Pulmonary artery endothelial cell (primary cell): ENCODE measurements at places on chromosomes 3 and 15.

GRCh38 chr3:129429602-129430001, 1.2 kb upstream of the EFCAB12 start:
- no peak for DNase-seq

GRCh38 chr3:195184716-195185421, 86.1 kb downstream of the XXYLT1 start:
- no peak for DNase-seq

GRCh38 chr15:80888846-80889245, 100.8 kb downstream of the MESD start:
- DNase-seq = no peak

GRCh38 chr3:84820126-84820525, 138.7 kb upstream of the CADM2 start:
- DNase-seq = no peak

DNA sequence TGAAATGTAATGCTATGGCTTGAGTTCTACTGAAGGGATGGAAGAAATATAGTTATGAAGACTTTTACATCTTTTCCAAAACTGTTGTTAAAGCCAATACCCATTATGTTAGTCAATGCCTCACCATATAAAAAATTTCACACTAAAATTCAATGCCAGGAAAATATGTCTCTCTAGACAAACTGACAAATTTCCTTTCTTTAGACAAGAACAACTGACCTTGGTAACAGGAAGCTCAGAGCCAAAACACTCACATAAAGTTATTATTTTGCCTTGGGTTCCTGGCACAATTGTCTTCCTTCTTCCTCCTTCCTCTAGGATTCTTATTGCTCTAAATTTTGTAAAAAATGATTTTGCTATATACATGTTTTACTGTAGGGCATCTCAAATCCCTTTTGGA, 26.7 kb downstream of the INTS14 start:
- no peak for DNase-seq

GRCh38 chr3:67037615-67038014, 39.5 kb downstream of the KBTBD8 start:
- no peak for DNase-seq

DNA sequence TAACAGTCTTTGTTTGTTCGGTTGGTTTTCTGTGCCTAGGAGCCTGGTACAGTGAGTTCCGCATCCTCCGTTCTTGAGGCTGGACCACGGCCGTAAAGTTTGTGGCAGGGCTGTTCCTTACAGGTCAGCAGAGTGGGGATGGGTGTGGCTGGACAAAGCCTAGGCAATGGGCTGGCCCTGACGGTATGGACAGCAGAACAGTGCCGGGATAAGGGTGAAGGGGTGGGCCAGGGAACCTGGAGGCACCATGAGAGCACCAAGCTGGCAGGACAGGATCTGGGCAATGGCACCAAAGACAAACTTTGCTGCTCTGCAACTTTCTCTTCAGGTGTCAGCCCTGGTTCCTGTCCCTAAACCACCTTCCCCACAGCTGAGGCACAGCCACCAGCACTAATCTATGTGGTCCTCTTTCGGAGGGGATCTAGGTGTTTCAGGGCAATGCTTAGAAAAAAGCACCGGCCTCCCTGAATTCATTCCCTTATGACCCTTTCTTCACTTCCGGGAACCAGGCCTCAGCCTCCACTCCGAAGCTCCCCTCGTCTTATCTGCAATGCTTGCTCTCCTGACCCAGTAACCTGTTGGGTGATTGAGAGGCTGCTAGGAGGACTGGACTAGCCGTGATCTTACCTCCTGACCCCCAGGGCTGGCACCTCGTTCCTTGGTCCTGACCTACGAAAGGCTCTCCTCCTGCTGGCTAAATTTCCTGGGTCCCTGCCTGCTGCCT, 54.4 kb downstream of the KLHL6 start:
- DNase-seq = no peak
